Activated naive CD8-positive, alpha-beta T cell treated with anti-CD3 and anti-CD28 coated beads for 36 hours (primary cell): ENCODE measurements at places on chromosomes 11 and 22.

GRCh38 chr11:124793466-124794278 lies 6.5 kb downstream of the MSANTD2 start:
- no peak for DNase-seq

GRCh38 chr11:7696424-7696823 lies 9.9 kb downstream of the OVCH2 start:
- DNase-seq, result no peak

DNA sequence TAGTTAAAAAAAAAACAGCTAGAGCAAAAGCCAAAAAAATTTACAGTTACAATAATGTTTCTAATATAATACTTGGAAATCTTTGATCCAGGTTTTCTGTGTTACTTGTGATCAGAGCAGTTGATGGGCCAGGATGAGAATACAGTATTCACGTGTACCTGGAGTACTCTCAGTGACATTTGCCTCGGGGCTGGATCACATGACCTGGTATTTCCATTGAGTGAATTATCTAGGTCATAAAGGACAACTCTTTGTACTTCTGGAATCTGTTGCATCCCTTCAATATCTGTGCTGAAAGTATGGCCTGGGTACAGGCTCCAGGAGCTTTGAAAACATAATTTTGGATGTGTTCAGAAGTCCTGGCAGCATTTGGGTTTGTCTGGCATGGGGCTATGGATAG lies 93.5 kb downstream of the GRAMD1B start:
- no peak for DNase-seq

DNA sequence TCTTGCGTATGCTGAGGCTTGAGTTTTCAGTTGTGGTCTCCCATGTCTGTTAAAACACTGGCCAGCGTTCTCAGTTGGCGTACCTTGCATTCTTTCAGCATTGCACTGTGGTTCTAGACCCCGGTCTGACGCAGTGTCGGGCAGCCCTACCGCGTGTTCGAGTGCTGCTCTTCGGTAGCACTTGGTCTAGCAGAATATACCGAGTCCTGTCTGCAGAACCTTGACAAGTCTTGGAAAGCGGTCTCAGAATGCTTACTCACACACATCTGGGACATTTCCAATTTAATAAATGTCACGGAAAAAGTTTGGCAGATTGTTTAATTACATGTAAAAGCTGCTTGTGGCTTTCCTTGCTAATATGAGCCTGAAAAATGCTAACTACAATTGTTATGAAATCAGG lies 32.6 kb downstream of the PPFIA1 start:
- no peak for DNase-seq

GRCh38 chr22:33519071-33519973 lies 401.0 kb downstream of the LARGE1 start:
- no peak for DNase-seq

DNA sequence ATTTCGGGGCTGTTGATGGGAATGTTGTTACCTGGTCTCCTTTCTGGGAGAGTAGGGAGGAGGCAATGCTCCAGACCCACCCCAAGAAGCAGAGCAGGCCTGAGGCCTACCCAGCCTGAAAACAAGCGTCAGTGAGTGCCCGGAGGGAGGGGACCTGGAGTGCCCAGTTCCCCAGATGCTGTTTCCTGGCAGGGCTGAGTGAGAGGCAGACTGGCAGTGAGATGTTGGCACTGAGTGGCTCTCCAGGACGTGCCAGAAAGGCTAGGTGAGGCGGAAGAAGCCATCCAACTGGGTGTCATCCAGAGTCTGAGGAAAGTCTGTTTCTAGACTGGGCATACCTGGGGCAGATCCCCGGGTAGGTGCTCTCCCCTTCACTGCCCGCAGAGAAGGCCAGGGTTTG lies 1.3 kb downstream of the POU2F3 start:
- DNase-seq, result no peak

GRCh38 chr11:20623252-20623651 lies 23.8 kb downstream of the SLC6A5 start:
- no peak for DNase-seq

GRCh38 chr11:47982616-47983015 lies 2.3 kb downstream of the PTPRJ start:
- no peak for DNase-seq
